Upper lobe of right lung (tissue), 1 donor: ENCODE measurements at places on chromosomes 1 and 21.

DNA sequence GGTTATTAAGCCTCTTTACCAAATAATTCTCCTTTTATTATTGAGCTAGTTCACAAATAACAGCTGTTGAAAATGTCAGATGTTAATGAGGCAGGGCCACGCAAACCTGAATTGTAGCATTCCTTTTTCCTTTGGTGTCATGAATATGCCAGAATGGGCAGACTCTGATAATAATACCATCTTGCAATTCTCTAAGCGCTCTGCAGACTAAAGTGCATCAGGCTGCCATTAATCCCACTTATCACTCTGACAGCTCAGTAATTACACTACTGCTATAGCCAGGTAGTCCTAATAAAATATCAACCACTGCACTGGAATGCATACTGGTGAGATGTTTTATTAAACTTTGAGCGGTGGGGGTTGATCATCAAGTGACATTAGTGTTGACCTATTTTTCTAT, 177.7 kb downstream of the DPYD start:
- DNase-seq: no peak

GRCh38 chr21:26007951-26008498, 162.5 kb downstream of the APP start:
- DNase-seq: no peak

DNA sequence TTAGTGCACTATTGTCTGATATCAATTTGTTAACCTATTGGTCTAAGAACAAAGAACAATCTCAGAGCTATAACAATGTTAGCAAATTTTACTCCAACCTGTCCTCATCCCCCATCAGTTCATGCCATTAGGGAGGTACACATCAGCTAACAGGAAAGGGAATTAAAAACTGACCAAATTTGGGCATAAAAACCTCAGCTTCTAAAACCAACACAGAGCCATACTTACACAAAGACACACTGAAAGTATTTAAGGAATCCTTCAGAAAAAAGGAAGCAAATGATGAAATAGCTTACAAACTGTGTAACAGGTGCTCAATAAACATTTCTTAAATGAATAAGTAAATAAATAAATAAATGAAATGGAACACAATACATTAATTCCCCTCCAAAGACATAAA, 89.2 kb downstream of the TTLL7 start:
- DNase-seq: no peak

- no peak for DNase-seq
Observed at GRCh38 chr1:171298696-171299095, 15.3 kb upstream of the FMO4 start.

GRCh38 chr21:42002421-42002958, 7.7 kb downstream of the ZBTB21 start:
- DNase-seq: no peak

DNA sequence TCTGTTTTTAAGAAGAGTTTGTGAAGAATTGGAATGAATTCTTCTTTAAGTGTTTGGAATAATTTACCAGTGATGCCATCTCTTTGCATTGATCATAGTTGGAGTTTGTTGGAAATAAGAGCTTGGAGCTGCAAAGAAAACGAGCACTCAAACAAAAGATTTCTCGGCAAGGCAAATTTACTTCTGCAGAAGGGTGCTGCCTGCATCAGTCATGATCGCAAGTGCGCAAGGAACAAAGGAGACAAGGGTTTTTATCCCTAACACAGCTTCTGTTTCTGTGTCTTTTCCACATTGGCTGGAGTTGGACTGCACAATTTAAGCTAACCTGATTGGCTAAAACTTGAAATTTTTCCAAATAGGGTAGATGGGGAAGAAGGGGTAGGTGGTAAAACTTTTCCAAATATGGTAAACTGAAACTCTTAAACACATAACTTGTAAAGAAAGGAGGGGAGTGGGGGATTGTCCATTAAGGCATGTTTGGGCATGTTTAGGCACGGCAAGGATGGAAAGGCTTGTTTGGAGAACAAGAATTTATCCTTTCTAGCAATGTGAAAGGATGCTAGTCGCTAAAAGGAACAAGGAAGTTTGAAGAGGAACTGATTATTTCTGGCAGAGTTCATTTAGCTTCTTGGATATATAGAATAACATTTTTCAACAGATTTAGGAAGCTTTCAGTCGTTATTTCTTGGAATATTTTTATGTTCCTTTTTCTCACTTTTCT, 3.5 kb upstream of the AADACL4 start:
- DNase-seq: no peak

DNA sequence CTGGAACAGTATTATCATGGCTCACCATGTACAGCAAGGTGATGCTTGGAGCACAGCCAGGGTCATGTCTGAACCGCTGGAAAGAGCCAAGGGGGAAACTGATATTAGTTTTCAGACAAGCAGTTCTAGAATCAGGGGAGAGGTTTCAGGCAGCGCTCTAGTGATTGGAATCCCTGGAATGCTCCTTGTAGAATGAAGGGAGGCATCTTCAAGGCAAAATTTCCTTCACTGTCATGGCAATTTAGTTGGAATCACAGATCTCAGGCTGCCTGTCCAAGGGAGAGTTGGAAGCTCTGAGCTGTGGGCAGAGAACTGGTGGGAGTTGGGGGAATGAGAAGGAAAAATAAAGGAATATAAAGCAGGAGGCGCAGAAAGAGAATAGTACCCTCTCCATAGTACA, 737.1 kb downstream of the PTPRU start:
- DNase-seq: no peak
